ENCODE measurements at places on chromosomes 13 and 19.

GRCh38 chr19:38194061-38194701, 29.8 kb downstream of the DPF1 start:
- DNase-seq: peak; percentile 2

DNA sequence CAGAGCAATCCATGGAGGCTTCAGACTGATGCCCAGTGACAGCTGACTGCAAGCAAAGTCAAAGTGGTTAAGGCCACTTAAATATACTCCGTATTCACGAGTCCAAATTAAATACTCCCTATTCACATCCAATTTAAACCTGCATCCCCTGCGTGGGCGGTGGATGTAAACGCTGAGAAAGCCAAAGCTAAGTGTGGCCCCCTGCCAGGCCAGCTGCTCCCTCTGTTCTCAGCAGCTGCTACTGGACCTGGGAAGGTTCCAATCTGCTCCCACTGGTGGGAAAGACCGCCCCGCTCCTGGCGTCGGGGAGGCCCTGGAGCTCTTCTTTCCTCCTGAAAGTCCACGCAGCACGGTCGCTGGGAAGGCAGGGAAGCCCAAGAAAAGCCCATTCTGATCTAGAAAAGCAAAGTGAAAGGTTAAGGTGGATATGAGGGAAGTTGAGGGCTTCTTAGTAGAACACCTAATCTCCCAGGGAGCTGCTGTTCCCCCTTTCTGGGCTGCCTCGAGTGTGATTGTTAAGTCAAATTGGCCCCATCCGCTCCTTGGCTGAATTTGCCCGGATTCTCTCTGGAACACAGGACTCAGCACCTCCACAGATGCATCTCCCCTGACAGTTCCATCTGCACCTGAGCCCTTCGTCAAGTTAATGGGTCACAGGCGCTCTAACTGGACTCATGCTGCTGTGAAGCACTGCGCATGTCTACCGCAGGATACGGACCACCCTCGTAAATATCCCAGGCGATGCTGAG, 205.5 kb downstream of the USP12 start:
- no peak for DNase-seq

GRCh38 chr19:10882108-10882457, 10.7 kb downstream of the CARM1 start:
- no peak for DNase-seq

DNA sequence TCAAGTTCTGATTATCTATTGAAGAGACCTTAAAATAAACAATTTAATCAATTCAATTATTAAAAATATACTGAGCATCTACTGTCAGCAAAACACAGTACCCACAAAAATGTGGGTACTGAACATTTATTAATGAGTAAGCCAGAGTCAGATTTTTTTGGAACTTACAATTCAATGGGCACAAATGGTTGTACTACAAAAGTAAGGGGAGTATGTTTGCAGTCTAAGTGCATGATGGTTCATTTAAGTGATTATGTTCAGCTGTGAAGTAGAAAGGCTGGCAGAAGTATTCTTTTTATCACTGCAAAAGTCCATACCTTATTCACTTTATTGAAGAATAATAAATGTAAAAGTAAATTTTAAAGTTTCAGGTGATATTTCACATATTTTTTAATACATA, 27.6 kb downstream of the FGF14 start:
- DNase-seq: no peak

GRCh38 chr13:27405546-27406134, 18.8 kb upstream of the GTF3A start:
- no peak for DNase-seq

- DNase-seq: no peak
These were observed 62.4 kb downstream of the MBNL2 start for GRCh38 chr13:97284558-97284957.

- DNase-seq: peak; percentile 92
These were observed 164.7 kb downstream of the KATNAL1 start for GRCh38 chr13:30142486-30143211.

DNA sequence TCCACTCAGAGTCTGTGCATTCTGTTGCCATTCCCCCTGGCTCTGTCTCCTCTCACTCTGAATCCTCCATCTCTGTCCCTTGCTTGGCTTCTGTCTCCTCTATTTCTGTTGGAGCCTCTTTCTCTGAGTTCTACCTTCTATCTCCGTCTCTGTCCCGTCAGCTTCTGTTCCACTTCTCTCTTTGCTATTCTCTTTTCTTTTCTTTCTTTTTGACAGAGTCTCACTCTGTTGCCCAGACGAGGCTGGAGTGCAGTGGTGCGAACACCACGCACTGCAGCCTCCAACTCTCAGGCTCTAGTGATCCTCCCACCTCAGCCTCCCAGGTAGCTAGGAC, 33.8 kb upstream of the LRRC4B start:
- DNase-seq: no peak

DNA sequence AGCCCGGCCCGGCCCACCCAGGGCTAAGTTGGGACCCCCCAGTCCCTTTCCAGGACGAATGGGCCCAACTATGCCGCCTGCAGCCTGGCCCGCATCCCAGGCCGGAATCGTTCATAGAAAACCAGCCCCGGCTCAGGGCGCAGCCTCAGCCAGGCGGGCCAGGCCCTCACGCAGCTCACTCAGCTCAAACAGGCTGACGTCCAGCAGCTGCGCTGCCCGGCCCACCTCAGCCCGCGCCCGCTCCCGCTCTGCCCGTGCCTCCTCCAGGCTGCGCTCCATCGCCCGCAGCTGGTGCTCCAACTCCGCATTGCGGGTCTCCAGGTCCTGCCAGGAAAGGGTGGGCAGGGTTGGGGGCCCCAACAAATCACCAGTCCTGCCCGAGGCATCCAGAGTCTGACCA, 9.8 kb downstream of the DDX49 start:
- DNase-seq: no peak
